ENCODE measurements at places on chromosomes 2 and 18.

GRCh38 chr2:13114391-13114790 is 397.7 kb downstream of the TRIB2 start:
- DNase-seq, result peak; percentile 37

DNA sequence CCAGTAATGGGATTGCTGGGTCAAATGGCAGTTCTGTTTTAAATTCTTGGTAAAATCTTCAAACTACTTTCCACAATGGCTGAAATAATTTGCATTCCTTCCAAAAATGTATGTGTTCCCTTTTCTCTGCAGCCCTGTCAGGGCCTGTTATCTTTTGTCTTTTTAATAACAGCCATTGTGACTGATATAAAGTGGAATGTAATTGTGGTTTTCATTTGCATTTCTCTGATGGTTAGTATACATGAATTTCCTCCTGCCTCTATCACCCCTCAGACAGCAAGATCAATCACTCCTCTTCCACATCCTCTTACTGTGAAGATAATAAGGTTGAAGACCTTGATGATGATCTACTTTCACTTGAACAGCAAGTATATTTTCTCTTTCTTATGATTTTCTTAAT is 304.8 kb upstream of the FSIP2 start:
- peak; percentile 33 for DNase-seq

- no peak for DNase-seq
These were observed 1.2 kb downstream of the ABCG8 start for GRCh38 chr2:43839776-43840564.

DNA sequence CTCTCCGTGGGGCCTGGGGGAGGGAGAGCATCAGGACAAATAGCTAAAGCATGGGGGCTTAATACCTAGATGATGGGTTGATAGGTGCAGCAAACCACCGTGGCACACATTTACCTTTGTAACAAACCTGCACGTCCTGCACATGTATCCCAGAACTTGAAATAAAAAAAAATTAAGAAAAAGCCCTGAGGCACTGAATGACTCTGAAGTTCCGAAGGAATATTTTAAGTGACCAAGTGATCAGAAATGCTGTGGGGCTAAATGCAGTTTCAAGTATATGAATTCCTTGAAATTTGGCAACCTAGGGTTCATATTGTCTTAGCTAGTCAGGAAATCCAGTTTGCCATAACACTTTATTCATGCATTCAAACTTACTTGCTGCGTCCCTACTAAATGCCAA is 127.5 kb downstream of the MC4R start:
- DNase-seq, result no peak

- DNase-seq, result no peak
These were observed 31.5 kb upstream of the RASGRP3 start for GRCh38 chr2:33444967-33445366.

- DNase-seq, result no peak
These were observed 187.0 kb downstream of the MREG start for GRCh38 chr2:215826376-215826775.

DNA sequence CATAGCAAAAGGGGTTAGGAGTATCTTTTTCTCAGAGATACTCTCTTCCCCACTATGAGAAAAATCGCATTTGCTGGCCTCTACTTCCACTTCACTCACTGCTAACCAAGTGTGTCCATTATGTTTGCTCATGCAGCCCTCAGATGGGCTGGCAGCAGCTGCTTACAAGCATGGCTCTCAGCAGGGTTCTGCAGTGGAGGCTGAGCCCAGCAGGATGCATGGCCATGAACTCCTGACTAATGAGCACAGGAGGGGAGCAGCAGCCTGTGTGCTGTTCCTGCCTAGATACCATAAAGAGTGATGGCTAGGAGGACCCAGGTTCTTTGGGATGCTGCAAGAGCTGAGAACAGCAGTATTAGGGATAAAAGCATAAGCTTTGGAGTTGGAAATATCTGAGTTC is 316.9 kb upstream of the THSD7B start:
- DNase-seq, result no peak

- DNase-seq, result no peak
These were observed 107.5 kb upstream of the CDCA7 start for GRCh38 chr2:173247156-173247555.

DNA sequence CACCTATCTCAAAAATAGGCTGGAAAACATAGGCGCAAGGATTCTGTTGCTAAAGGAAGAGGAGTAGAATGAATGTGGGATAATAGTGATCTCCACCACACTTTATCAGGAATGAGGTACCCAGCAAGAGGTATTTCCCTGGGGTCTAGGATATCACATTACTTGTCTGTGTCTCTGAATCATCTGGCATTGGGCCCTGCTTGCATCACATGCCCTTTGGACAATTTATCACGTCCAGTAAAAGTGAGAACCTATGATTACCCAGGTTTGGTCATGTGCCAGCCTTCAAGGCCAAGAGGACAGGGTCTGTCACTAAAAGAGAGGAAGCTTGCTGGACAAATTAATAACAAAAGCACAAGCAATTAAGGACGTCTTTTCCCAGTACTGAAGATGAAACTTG is 11.4 kb upstream of the TRAPPC8 start:
- DNase-seq, result peak; percentile 25

DNA sequence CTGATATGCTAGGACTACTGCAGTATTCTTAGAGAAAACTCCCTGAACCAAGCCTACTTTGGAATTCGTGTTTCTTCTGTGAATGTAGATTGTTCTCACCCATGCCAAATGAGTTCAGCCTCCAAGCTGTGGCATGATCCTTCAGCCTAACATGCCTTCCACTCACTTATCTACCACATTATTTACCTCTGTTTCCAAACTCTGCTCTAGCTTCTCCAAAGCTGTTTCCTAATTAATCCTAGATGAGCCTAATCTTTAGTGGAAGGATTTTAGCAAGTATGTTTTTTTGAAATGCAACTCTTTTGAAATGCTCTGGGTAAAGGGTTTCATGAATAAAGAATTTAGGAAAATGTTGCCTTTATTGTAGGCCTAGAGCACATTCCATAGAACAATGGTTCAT is 152.9 kb upstream of the MMADHC start:
- DNase-seq, result no peak

- no peak for DNase-seq
These were observed 12.4 kb downstream of the WDR43 start for GRCh38 chr2:28906821-28907220.

GRCh38 chr2:191739194-191739593 is 61.3 kb downstream of the NABP1 start:
- no peak for DNase-seq

DNA sequence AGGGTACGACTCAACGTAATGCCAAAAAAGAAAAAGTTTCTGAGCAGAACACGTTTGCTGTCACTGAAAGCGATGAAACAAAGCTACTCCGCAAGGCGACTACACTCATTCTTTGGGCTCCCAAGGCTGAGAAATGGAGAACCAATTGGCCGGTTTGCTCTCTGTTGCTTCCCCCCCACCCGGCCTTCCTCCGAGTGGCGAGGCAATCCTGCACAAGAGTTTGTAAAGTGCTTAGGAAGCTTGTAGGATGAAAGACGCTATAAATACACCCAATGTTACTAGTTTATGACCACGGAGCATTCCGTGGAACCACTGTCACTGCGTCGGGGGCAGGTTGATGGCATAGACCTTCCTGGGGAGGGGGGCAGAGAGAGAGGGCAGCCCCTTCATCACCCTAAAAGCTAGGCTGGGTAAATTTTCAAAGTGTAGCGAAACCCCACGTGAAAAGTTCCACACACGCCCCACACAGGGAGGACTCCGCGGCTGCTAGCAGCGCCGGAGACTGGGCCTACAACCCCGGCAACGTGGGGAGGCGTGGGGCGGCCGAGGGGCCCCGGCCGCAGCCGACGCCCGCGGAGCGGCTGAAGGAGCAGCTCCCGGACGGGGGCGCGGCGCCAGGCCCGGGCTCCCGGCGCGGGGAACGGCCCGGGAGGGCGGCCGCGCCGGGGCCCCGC is 915 bp downstream of the CUL3 start:
- DNase-seq, result peak; percentile 48

- no peak for DNase-seq
These were observed 2.0 kb downstream of the HOXD3 start for GRCh38 chr2:176158855-176159662.

DNA sequence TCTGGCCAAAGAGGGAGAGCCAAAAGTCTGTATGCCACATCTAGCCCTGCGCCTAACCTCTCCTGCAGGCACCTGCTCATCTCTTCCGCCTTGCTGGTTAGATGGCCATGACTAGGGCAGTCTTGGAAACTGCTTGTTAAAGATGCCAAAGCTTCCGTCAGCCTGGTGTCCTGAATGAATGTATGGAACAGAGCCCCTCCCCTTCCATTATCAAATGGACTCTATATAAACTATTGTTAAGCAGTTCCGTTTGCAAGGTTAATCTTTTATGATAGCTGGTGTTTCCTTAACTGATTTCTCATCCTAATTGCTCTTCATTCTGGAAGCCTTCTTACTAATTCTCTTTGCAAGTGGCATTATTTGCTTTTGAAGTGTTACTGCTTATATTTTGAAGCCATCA is 87.1 kb downstream of the ATP9B start:
- DNase-seq, result no peak

- DNase-seq, result no peak
These were observed 761.5 kb upstream of the SOX11 start for GRCh38 chr2:4930704-4931103.

- DNase-seq, result peak; percentile 10
These were observed 35.6 kb downstream of the FAM124B start for GRCh38 chr2:224366267-224366844.

GRCh38 chr18:48238636-48239035 is 170.5 kb downstream of the ZBTB7C start:
- DNase-seq, result no peak

- DNase-seq, result peak; percentile 58
These were observed 233.5 kb upstream of the ATP5MC3 start for GRCh38 chr2:175414882-175415487.

Data from fibroblast of pulmonary artery (primary cell).